Stimulated activated CD4-positive, alpha-beta T cell treated with anti-CD3 and anti-CD28 coated beads, Interleukin-15, amount 100 ng/mL, for 48 hours (primary cell): ENCODE measurements at places on chromosomes 3 and 15.

GRCh38 chr15:45351227-45351626 is 27.1 kb downstream of the GATM start:
- no peak for DNase-seq

DNA sequence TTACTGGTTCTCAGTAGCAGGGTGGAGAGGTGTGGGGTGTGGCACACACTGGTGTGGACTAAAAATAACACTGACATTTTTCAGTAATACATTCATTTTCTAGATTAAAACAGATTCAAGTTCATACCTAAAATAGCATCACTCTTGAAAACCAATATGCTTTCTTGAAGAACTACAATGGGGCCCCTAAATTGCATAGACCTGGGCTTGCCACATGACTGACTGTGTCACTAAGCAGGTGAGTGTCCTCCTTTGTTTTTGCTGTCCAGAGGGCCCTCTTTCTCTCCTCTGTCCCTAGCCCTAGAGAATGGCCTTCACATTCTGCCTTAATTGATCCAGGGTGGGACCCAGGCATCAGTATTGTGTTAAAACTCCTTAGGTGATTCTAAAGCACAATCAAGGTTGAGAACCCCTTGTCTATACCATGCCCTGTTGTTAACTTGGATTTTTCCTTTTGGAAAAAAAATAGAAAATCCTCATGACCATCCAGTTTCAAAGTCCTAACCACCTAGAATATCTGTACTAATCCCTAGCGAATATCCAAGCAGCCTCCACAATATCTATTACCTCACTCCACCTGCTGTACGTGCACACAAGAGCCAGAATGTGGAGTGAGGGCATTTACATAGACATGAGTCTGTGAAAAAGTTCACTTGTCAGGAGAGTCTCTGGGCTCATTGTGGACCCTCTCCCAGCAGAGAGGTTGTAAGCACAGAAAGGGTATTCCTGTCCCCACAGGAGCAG is 18.7 kb upstream of the TMEM41A start:
- no peak for DNase-seq

DNA sequence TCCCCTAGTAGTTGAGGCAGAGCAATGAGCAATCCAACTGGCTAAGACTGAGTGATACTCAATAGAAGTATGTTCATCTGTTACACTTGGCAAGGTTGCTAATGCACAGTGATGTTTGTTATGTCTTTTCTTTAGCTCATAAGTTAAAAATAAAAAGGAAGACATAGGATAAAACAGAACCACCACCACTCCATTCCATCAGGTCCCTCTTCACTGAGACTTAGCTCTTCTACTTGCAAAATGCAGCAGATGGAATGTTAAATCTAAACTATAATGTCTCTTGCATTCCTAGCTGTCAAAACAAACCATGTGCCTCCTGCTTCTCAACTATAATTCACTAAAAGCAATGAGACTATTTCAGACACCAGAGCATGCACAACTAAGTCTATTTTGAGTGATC is 265.6 kb upstream of the UBE2E2 start:
- DNase-seq = no peak

DNA sequence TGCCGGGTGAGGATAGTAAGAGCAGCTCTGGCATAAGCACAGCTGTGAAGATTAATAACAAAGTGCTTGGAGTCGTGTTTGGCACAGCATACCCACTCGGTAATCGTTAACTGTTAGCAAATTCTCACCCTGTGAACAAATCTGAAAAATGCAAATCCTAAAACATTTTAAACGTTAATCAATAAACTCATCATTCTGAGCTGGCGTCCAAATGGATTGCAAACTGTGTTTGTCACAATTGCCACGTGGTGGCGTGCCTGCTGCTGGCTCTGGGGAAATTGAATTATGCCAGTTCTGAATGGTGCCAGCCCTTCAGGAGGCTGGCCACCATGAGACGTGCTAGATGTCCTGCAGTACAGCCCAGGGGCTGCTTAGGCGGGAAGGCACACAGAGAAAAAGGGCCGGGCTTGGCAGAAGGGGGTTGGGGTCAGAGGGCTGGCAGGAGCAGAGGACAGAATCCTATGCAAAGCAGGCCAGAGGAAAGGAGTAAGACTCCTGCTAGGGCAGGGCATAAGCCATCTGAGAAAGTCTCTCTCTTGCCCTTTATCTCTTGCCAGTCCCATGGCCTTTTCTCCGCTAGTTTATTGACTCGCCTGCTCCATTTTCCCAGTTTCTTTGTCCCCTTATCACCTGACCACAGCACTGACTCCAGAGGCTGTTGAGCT is 22.1 kb upstream of the POLG start:
- DNase-seq = no peak

- DNase-seq = no peak
Observed at GRCh38 chr3:129557548-129557894, 14.5 kb downstream of the H1-8 start.

- no peak for DNase-seq
Observed at GRCh38 chr15:86653344-86654197, 573.9 kb downstream of the AGBL1 start.

DNA sequence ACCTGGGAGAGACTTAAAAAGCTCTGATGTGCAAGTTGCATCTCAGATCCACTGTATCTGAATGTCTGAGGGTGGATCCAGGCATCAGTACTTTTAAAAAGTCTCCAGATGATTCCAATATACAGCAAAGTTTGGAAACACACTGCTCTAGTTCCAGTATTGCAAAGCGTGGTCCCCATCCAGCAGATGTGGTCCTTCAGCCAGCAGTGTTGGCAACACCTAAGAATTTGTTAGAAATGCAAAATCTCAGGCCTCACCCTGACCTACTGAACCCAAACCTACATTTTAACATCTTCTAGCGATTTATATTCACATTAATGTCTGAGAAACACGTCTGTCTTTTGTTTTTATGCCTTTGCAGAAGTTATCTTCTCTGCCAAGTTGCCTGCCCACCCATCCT is 32.2 kb upstream of the SGO1 start:
- no peak for DNase-seq

GRCh38 chr3:187994221-187995042 is 159.5 kb upstream of the LPP start:
- no peak for DNase-seq

GRCh38 chr15:78445875-78446274 is 7.9 kb downstream of the IREB2 start:
- DNase-seq = no peak

- no peak for DNase-seq
Observed at GRCh38 chr15:57922776-57923175, 142.7 kb downstream of the ALDH1A2 start.

GRCh38 chr3:112822064-112823055 is 24.3 kb downstream of the CD200R1L start:
- DNase-seq = no peak

GRCh38 chr3:160949460-160949859 is 155.7 kb downstream of the B3GALNT1 start:
- DNase-seq = no peak

DNA sequence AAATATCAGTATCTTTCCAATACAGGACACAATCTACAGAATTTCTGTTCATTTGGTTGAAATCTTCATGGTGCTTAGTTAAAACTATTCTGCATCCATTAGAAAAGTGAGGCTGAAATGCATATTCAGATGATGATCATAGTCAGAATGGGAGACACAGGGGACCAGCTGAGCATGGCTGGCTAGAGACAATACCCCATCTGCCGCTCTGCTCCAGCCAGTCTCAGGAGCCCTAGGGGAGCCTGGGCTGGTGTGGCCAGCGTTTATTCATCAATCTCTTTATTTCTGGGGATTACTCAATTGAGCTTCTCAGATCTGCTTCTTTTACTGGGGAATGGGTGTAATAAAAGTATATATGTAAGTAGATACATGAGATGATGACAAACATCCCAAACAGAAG is 470.9 kb upstream of the CDIN1 start:
- no peak for DNase-seq

DNA sequence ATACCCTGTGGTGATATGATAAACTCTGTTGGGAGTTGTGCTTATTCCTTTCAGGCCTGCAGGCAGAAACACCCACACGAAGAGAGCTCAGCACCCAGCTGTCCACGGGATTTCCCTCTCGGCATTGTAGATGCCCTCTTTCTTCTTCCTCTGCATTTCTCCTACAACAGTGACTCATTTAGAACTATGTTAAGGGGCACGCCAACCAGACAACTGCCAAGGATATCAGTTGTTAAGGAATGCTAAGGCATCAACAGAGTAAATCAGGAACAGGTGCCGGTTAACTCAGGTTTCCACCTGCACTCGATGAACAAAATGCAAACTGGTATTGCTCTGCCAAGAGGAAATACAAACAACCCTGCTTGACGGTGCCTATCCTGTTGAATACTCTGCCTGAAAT is 270.0 kb upstream of the PEX5L start:
- no peak for DNase-seq

- no peak for DNase-seq
Observed at GRCh38 chr3:150703299-150703755, 393 bp downstream of the ERICH6 start.
